ENCODE measurements at places on chromosomes 1 and 21.

DNA sequence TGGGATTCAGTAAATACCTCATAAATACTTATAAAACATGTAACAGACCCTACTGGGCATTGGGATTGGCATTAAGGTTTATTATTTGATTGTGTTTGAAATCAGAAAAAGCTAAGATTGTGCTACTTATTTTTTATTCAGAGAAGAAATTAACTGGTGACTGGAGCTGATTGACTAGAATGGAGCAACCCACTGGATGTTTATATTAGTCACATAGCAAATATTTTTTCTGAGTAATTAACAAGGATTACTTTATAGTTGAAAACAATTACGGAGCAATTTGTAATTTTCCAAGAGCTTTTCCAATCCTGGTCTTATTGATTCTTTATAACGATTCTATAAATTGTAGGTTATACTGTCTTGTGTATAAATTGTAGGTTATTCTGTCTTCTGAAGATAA is 208.7 kb downstream of the HLX start:
- DNase-seq: no peak

DNA sequence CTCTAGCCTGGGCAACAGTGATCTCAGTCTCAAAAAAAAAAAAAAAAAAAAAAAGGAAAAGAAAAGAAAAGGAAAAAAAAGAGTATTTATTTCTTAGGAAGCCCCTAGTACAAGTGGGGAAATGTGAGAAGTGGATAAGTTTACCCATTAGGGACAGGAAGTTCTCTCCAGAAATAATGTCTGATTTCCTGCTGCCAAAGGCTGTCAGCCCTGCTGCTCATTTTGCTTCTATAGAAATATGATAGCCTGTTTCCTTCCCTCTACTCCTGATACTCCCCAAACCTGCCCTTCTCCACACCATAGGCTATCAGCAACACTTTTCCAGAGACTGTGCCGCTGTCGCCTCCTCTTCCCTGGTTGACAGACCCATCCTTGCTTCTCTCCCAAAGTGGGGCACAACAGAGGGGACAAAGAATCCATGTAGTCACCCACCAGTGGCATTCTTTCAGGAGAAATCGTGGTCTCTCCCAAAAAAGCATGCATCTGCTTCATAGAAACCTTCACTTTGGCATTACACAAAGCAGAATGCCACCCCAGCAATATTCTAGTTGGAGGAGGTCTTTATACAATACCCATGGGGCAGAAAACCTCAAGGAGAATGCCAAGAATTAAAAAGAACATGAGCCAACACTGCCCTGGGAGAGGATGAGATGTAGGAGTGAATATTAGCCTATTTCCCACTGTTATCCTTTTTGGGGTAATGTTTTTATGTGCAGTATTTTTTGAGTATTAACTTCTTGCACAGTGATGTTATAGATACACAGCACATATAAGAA is 166.3 kb upstream of the NR5A2 start:
- DNase-seq: no peak

GRCh38 chr1:232591344-232591743 is 38.6 kb downstream of the SIPA1L2 start:
- no peak for DNase-seq

DNA sequence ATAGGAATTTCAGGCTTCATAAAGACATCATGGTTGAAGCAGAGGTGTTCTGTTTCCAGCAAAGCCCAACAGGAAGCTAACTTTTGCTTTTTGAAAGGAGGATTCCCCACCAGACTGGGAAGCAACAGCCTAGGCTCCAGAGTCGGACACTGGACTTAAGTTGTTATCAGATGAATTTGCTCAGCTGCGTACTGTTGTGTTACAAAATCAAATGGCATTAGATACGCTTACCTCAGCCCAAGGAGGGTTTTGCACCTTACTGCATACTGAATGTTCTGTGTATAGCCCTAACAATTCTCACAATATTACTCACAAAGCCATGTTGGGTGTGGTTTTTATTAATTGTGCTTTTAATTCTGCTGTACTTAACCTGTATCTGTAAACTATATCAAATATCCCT is 547 bp upstream of the CHIA start:
- DNase-seq: no peak

DNA sequence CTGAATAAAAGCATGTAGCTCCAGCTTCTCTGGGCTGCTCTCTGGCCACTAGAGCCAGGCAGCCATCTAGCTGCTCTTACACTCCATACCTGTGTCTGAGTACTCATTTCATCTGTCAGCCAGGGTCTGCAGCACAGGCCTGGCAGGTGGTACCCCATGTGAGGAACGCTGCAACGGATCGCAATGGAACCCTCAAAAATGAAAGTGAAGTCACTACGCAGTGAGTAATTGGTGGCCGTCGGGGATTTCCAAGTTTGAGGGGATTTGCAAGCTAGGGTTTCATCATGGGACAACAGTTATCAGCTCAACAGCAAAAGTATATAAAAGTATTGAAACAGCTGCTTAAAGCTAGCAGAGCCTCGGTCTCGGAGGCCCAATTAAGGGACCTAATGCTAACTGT is 186.7 kb downstream of the HFM1 start:
- DNase-seq: no peak

GRCh38 chr21:44267655-44268142 is 6.0 kb upstream of the DNMT3L start:
- no peak for DNase-seq

DNA sequence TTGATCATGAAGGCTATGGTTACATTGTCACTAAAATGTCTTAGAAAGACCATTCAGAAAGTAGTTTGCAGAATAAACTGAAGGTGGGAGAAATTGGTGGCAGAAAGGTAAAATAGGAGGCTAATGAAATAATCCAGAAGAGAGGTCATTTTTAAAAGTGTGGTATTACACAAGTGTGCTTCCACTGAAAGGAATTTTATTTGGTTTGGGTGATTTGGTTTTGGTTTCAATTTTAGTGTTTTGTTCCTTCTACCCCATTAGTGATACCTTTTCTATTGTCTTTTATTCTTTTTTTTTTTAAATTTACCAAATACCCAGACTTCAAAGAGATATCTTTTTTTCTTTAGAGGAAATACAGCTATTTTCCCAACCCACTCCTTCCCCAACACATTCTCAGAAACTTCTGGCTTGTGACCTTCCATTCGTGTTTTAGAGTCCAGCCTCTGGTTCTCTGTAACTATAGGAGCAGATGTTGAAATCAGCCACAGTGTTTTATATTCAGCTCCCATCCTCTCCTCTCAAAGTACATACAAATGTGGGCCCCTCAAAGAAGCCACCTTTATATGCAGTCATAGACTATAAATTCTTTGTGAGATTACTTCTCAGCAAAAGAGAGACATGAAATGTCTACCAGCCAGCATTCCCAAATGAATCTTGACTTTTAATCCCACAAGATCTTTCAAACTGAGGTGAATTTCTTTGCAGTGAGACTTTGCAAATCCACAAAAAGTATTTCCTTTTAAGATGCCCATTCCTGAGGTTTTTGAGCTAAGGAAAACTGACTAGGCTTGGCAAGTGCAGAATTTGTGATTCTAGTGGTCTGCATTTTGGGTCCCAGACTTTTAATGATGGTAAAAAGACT is 42.0 kb upstream of the PALMD start:
- no peak for DNase-seq

GRCh38 chr1:224507771-224508523 is 73.3 kb upstream of the WDR26 start:
- DNase-seq: no peak

Data from stimulated activated CD4-positive, alpha-beta T cell treated with anti-CD3 and anti-CD28 coated beads, Interleukin-2, amount 100 ng/mL, for 48 hours (primary cell).